ENCODE measurements at places on chromosomes 7 and 10.

- DNase-seq = no peak
These were observed 43.1 kb downstream of the MBL2 start for GRCh38 chr10:52729271-52730104.

GRCh38 chr7:112433289-112433688 lies 17.0 kb upstream of the IFRD1 start:
- no peak for DNase-seq

GRCh38 chr7:25543210-25543609 lies 314.9 kb upstream of the NPVF start:
- no peak for DNase-seq

DNA sequence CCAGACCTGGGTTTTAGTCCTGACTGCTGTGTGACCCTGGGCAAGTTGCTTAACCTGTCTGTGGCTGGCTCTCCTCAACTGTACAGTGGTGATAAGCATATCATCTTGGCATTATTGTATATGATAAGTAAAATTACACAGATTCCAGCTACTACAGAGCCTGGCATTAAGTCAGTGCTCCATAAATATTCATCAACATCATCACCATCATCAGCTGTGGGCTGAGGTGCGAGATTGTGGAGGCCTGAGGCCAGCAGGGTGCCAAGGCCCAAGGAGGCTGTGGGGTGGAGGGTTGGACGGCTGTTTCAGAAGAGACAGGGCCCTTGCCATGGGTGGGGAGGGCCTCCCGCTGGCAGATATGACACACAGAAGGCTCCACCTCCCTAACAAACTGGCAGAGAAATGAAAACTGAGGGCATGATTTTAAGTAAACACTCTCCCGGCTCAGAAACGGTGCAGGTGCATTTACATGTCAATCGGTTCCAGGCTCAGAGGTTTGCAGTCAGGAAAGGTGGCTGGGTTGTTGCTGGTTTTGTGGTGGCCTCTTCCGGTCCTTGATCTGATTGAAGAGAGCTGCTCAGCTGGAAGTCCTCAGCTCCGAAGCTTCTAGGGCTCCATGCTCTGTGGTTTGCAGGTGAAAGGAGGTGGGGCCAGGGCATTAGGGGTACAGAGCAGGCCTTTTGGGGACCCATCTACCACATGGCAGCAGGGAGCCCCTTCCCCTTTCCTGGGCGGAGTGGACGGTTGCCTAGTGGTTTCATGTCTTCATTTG lies 10.2 kb downstream of the CRYGN start:
- no peak for DNase-seq

- no peak for DNase-seq
These were observed 195.4 kb upstream of the ADARB2 start for GRCh38 chr10:1932692-1933094.

GRCh38 chr7:46207931-46208634 lies 287.0 kb upstream of the IGFBP3 start:
- no peak for DNase-seq

- DNase-seq = no peak
These were observed 17.8 kb downstream of the SGMS1 start for GRCh38 chr10:50605951-50606270.

Data from D341Med (cell line).